ENCODE measurements at places on chromosomes 7 and 10. TPM values are rescaled to one million over a fixed set of nuclear protein-coding genes. Genes with fewer than 3 reads are reported as not detected.

GRCh38 chr7:14834883-14835282 is 67.7 kb downstream of the DGKB start:
- no peaks in the 10 kb centered on the region for H3K36me3 ChIP-seq
- H3K4me1 ChIP-seq = no peaks in the 10 kb centered on the region
- no peaks in the 10 kb centered on the region for H3K27me3 ChIP-seq
- DNase-seq = no peak
- H3K4me3 ChIP-seq = no peak overlapping the region
- H3K27ac ChIP-seq = no peak overlapping the region

GRCh38 chr10:77649333-77650331 is 12.0 kb upstream of the KCNMA1 start:
- no peak for DNase-seq
- no peak overlapping the region for H3K27ac ChIP-seq
- H3K4me1 ChIP-seq = no peaks in the 10 kb centered on the region
- H3K4me3 ChIP-seq = no peak overlapping the region
- H3K36me3 ChIP-seq = no peaks in the 10 kb centered on the region
- no peaks in the 10 kb centered on the region for H3K27me3 ChIP-seq

The H2BK1 gene
- not detected for total RNA-seq

GRCh38 chr7:80900583-80901576 is 18.0 kb downstream of the SEMA3C start:
- no peak overlapping the region for H3K4me3 ChIP-seq
- H3K4me1 ChIP-seq = no peaks in the 10 kb centered on the region
- H3K36me3 ChIP-seq = no peaks in the 10 kb centered on the region
- peak; percentile 43 for DNase-seq
- peak overlapping the region; percentile 48 for H3K27ac ChIP-seq
- no peaks in the 10 kb centered on the region for H3K27me3 ChIP-seq

DNA sequence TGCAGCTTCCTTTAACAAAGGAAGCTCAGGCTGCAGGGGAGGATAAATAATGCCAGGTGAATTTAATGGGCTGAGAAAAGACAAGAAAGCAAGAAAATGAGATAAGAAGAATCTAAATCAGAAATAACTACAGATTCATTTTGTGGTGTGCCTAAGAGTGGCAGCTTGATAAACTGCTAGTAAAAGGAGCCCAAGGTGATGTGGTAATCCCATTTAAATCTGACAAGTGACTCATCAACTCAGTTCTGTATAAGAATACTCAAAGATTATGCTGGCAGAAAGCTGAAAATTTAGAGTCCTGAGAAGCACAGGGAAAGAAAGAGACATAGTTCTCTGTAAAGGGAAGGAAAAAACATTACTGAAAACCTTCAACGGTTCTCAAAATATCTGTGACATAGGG is 109.4 kb upstream of the PDE1C start:
- no peak overlapping the region for H3K27ac ChIP-seq
- no peak for DNase-seq
- no peaks in the 10 kb centered on the region for H3K4me1 ChIP-seq

- no peaks in the 10 kb centered on the region for H3K27me3 ChIP-seq
- no peaks in the 10 kb centered on the region for H3K4me1 ChIP-seq
- no peaks in the 10 kb centered on the region for H3K36me3 ChIP-seq
- peak; percentile 3 for DNase-seq
These were observed 64.6 kb upstream of the KCNMA1 start for GRCh38 chr10:77702166-77702565.

The CCDC172 gene
- total RNA-seq = not detected

DNA sequence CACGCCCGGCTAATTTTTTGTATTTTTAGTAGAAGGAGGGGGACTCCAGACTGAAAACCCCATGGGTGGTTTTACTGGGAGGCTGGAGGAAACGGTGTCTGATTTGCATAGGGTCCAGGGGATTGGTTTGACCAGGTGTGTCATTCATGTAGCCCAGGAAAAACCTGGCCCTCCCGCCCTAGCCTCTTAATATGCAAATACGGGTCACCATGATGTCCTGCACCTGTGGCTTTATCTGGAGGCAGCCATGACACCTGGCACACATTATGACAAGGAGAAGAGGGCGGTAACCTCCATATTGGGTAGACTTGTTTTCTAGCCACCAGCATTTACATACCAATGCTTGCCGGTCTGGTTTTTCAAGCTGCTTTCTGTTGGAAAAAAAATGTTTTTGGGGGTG is 68.0 kb downstream of the TRIL start:
- no peak overlapping the region for H3K4me3 ChIP-seq
- no peaks in the 10 kb centered on the region for H3K36me3 ChIP-seq
- no peak overlapping the region for H3K27ac ChIP-seq

DNA sequence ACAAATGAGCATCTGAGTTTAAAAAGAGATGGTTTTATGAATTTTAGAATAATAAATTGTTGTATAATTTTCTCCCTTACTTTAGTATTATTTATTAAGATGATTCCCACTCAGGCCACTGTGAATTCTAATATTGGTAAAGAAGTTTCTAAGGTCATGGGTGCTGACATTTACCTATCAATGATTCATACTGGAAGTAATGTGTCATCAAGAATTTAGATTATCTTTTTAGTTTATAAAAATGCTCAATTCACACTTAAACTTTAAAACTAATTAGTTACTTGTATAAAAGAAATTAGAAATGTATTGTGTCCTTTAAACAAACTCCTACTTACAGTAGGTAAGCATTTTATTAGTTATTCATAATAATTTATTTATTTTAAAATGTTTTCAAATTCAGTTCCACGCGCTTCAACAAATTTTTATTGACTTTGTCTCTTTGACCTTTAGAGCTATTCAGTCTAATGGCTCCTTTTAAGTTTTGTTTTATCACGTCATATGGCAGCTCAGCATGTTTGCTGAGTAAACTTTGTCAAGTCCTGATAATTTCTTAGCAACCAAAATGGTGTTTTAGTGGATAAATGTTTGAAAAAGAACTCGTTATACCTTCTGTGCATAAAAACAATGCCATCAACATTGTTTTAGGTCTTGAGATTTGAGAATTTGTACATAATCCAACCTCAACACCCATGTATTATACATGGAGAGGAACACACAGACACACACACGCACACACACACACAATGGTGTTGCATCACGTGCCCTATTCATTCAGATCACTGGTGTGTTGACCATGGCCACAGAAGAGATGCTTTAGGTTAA is 15.1 kb upstream of the MRC1 start:
- peak; percentile 37 for DNase-seq
- H3K4me1 ChIP-seq = no peaks in the 10 kb centered on the region
- no peak overlapping the region for H3K4me3 ChIP-seq
- no peaks in the 10 kb centered on the region for H3K36me3 ChIP-seq

DNA sequence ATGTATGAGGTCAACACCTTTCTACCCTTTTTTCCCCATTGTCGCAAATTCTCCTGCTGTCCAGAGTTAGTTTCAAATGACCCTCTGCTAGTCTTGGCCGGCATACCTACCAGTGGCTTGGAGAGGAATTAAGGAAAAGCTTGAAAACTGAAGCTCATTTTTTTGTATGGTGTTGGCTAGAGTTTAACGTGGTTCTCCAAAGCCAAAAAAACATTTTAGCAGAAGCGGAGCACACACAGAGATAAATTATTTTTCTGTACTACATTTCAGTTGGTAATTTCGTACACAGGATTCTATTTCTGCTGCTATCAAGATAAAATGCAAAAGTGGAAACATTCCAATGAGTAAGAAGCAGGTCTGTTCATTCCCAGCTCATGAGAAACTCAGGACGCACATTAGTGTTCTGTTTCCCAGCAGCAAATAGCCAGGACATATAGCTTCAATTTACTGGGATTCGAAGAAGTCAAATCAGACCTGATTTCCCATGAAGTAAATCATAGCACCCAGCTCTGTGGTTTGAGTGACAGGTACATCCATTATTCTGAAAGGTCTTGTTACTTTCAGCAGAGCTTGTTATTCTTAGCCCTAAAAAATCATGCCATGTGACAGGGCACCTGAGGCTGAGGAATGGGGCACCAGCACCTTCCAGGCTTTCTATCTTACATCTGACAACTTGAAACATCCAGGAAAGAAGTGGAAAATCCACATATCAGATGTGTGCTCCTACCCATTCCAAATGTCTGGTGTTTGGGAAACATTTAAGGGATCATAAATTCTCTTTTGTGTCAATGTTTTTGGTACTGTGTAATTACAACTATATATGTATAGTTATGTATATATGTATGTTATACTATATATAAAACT is 215.9 kb upstream of the C7orf33 start:
- H3K4me1 ChIP-seq = no peaks in the 10 kb centered on the region
- no peaks in the 10 kb centered on the region for H3K27me3 ChIP-seq
- no peak overlapping the region for H3K4me3 ChIP-seq
- DNase-seq = no peak

DNA sequence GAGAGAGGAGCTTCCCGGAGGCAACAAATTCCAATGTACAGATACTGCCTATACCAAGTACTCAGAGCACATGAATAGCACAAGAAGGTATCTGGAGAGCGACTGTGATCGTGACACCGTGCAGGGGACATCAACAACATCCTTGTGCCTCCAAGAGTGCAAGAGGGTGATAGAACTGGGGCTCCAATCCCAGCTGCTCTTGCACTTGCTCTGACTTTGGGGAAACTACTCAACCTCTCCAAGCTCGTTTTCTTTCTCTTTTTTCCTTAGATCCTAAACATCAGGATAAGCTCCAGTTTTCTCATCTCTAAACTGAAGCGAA is 12.1 kb downstream of the RFC2 start:
- H3K4me3 ChIP-seq = no peak overlapping the region
- no peaks in the 10 kb centered on the region for H3K27me3 ChIP-seq
- no peaks in the 10 kb centered on the region for H3K4me1 ChIP-seq
- H3K36me3 ChIP-seq = no peaks in the 10 kb centered on the region

DNA sequence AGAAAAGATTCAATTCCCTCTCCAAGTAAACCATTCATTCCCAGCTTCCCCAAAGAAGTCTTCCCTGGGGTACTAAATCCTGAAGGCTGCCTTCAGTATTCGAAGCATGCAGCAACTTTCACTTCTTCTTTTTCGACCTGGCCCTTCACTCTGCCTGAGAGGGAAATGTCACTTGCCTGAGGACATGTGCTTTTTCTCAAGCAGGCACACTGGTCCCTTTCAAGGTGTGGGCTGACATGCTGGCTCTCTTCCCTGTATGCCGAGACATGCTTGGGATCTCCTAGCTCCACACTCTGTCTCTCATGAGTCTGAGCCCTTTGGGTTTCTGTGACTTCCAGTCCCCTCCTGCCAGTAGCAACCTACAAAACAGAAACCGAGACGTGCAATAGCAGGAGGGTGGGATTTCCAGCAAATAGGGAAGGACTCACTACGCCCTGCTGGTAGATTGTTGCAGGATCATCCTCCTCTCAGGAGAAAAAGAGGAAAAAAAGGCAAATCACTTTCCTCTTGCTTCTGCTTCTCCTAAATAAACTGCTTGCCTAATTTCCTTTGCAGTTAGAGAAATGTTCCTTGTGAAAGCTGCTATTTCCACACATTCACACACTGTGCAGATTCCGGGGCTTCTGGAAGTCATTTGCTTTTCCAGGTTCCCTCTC is 33.5 kb downstream of the FIGNL1 start:
- no peak overlapping the region for H3K27ac ChIP-seq
- H3K36me3 ChIP-seq = no peaks in the 10 kb centered on the region
- no peaks in the 10 kb centered on the region for H3K27me3 ChIP-seq
